ENCODE measurements at places on chromosomes 7 and 10.

GRCh38 chr10:113297226-113297625, 255.6 kb upstream of the HABP2 start:
- no peak for DNase-seq

DNA sequence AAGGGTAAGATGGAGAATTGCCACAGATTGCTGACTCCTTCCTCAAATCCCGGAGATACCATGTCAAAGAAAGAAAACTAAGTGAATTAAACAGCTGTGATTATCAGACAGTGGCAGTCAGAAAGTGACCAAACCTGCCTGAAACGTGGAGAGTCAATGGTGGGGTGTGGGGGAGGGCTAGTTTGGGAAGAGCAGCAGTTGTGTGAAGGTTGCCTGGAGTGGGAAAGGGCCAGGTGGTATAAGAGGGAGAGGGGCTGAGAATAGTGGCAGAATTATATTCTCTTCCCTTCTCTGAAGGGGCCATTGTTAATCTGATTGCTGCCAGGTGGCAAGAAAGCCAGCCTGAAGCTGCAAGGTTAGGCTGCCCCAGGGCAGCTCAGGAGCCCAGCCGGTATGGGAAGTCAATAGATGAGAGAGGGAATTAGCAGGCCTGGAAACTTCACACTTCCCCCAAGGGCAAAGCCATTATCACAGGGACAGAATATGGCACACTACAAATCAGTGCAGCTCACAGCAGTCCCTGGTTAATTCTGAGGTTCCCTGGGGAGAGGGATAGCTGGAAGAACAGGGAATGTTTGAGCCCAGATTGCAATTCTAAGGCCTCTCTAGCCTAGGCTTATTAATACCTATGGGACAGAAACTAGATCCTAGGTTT, 83.9 kb upstream of the ITGB1 start:
- DNase-seq = no peak

GRCh38 chr10:97598407-97599271, 9.1 kb downstream of the C10orf62 start:
- DNase-seq = no peak

- no peak for DNase-seq
Measured at GRCh38 chr10:31602541-31603234, 283.7 kb downstream of the ZEB1 start.

GRCh38 chr7:81175275-81175940, 256.6 kb upstream of the SEMA3C start:
- no peak for DNase-seq

GRCh38 chr10:110511734-110512449, 14.2 kb downstream of the DUSP5 start:
- DNase-seq = no peak

GRCh38 chr10:95288303-95288702, 2.5 kb downstream of the PDLIM1 start:
- DNase-seq = no peak

GRCh38 chr10:112842832-112843360, 107.2 kb upstream of the TCF7L2 start:
- no peak for DNase-seq

GRCh38 chr7:17421941-17422340, 123.5 kb downstream of the AHR start:
- no peak for DNase-seq

- no peak for DNase-seq
Measured at GRCh38 chr7:38330861-38331621, 57.6 kb upstream of the TARP start.

DNA sequence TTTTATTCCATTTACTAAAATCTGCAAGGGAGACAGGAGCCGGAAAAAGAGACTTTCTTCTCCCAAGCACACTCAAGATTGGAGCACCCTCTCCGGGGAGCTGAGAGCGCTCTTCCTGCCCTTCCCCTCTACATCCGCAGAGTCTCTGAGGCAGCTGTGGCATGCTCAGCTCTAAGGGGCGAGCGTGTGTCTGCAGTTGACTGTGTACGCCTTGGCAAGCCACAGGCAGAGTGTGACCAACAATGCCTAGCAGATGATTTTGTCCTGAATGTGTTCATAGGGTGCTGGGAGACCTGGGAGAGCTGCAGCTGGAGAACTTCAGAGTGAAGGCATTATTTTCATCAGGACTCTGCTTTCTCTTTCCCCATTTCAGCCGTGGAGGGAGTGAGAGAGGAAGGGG, 20.7 kb downstream of the MTURN start:
- no peak for DNase-seq

- no peak for DNase-seq
Measured at GRCh38 chr7:50068850-50069551, 24.0 kb downstream of the ZPBP start.

- DNase-seq = no peak
Measured at GRCh38 chr7:157469181-157470016, 132.6 kb downstream of the DNAJB6 start.

- no peak for DNase-seq
Measured at GRCh38 chr10:52145636-52146035, 168.4 kb upstream of the DKK1 start.

GRCh38 chr10:93413252-93413689, 68.9 kb downstream of the MYOF start:
- no peak for DNase-seq

GRCh38 chr7:99267841-99268576, 4.6 kb upstream of the MYH16 start:
- no peak for DNase-seq

DNA sequence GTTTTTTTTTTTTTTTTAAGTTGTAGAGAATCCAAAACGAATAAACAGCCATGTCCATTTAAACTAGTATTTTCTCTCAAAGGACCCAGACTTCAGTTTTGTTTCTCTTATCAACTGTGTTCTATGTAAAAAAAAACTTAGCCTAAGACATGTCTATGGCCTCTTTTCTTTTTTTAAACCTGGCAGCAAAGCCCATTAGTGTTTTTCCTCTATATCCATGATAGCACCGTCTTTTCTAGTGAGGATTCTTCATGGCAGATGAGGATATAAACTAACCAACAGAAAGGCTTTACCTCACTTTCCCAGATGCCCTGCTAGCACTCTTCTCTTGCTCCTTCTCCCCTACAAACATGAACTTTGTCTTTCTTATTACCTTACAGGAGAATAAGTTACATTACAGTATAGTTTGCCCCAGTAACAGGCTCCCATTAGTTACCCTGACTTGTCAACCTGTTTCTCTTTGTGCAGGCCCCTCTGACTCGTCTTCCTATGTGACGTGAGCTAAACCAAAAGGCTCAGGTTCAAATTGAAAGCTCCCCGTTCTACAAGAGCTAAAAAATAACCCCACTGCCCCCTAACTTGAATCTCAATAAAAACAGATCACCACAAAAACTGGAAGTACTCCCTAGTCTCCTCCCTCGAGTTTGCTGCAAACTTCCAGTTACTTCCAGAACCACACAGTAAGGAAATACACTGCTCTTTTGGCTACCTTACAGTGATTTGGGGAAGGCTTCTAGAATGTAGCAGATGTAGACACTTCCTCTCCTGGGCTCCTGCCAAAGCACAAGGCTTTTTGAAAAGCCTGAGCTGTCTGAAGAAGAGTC, 20.1 kb downstream of the P4HA1 start:
- DNase-seq = no peak

Data from stimulated activated CD4-positive, alpha-beta T cell treated with anti-CD3 and anti-CD28 coated beads, Interleukin-4, amount 100 ng/mL, for 48 hours (primary cell).